Testis (tissue), 5 donors: ENCODE measurements at places on chromosomes 5 and 9. TPM values are rescaled to one million over a fixed set of nuclear protein-coding genes. Genes with fewer than 3 reads are reported as not detected.

Gene FAM153A
- 128 TPM for total RNA-seq

Gene RANBP3L
- 19.9 TPM for total RNA-seq

Gene PARP8
- total RNA-seq, result 18.0 TPM

Gene CDKN2B
- 17.3 TPM for total RNA-seq

Gene SLC23A1
- total RNA-seq, result not detected

Gene TMOD1
- total RNA-seq, result 3.9 TPM

Gene PCDHB15
- 27.6 TPM for total RNA-seq
